ENCODE measurements at places on chromosomes 12 and 14.

- peak; percentile 25 for DNase-seq
These were observed 8.6 kb downstream of the WDR89 start for GRCh38 chr14:63632932-63633514.

- no peak for DNase-seq
These were observed 4.1 kb upstream of the NCOR2 start for GRCh38 chr12:124571556-124571955.

DNA sequence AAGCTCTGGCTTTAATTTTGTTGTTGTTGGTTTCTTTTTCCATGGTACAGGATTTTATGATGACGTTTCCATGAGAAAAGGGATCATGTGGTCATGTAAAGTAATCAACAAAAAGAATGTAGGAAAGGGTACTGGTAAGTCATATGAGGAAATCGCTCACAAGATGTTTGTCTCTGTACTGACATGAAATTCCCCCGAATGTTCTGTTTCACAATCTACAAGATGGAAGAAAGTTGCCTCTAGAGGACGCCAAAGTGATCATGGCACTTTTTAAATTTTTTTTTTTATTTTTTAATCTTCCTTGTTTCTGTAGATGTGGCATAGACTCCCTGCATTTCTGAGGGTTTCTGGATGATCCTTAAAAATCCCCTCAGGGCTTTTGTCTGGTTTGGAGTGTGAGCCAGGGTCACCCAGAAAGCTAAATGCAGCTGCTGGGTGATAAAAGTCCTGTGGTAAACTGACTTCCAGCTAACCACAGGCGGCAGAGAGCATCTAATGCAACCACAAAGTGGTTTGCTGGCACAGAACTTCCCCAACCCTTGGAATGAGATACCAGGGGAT lies 393.5 kb downstream of the CCDC91 start:
- DNase-seq, result peak; percentile 82

DNA sequence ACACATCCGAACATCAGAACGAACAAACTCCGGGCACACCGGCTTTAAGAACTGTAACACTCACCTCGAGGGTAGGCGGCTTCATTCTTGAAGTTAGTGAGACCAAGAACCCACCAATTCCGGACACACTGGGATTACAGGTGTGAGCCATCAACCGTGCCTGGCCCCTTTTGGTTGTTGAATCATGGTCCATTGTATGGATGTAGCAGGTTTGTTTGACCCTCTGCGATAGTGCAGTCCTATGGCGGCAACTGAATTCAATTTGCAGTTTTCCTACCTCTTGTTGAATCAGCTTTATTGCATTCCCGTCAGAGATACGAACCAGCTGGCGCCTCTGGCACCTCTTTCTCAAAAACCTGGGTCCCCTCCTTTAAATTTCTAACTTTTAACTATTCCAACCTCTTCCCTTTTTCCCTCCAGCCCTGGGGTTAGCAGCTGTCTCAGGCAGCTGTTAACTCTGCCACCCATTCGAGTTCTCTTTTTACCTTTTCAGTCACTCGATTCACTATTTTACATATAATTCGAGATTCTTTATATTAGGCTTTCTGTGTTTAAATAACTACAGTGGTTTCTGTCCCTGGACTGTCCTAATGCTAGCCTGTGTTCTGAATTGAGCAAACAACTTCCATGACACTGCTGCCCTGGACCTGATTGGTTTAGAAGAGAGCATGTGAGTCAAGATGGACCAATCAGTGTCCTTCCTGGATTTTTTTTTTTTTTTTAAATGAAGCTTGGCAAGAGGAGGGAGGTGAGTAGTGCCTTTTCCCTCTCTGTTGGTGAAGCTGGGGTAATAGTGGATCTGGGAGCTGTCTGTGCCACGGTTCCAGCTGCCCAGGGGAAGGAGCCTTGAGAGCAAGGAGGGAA lies 261.5 kb downstream of the PCNX1 start:
- no peak for DNase-seq

GRCh38 chr14:23054000-23054811 lies 3.1 kb downstream of the CDH24 start:
- no peak for DNase-seq

GRCh38 chr12:46675736-46676135 lies 150.1 kb downstream of the SLC38A4 start:
- peak; percentile 48 for DNase-seq

GRCh38 chr12:109606320-109607028 lies 32.9 kb downstream of the MVK start:
- no peak for DNase-seq

GRCh38 chr12:42421844-42422779 lies 96.1 kb downstream of the PPHLN1 start:
- DNase-seq, result peak; percentile 6

GRCh38 chr12:98893126-98893674 lies 248.1 kb downstream of the APAF1 start:
- DNase-seq, result no peak

GRCh38 chr12:130147875-130148596 lies 14.2 kb upstream of the FZD10 start:
- no peak for DNase-seq

DNA sequence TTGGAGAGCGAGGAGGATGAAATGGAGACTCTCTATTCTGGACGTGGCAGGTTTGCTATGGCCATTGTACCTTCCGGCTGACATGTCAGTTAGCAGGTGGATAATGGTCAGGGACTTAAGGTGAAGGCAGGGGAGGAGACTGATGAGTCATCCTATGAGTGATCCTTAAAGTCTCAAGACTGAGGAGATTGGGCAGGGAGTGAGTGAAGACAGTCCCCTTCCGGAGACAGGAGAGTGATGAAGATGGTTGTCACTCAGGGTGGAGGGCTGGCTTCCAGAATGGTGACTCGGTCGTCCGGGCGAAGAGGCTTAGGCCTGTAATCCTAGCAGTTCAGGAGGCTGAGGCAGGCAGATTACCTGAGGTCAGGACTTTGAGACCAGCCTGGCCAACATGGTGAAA lies 49.8 kb upstream of the CCDC63 start:
- no peak for DNase-seq

DNA sequence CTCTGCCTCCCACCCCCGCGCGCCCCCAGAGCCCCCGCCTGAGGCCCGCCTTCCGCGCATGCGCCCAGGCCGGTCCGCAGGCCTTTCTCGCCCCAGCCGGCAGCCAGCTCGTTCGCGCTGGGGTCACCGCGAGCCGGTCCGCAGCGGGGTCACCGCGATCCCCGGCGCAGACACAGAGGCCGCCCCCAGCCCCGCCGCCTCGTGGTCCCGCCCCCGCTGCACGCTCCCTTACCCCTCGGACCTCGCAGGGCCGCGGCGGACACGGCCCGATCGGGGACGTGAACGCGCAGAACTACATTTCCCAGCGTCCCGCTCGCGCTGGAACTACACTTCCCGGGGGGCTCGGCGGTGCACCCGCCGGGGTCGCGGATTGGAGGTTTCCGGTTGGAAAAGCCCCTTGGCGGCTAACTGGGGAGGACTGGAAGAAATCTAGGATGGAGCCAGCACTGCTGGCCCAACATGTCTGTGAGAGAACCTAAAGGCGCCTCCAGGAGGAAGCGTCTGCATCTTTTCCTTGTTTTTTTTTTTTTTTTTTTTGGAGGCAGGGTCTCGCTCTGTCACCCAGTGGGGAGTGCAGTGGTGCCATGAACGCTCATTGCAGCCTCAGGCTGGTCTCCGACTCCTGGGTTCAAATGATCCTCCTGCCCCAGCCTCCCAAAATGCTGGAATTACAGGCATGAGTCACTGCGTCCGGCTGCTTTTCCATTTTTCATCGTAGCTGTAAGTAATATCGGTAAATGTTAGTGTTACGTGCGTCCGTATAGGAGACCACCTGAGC lies at the start of gene ZNF605:
Gene ZNF605 (minus strand): TSS at position 296 of the 778 bp plus-strand sequence. CDS start 10,671 bp downstream, outside the sequence.
- DNase-seq, result peak; percentile 87

- DNase-seq, result peak; percentile 37
These were observed 427 bp upstream of the TMEM120B start for GRCh38 chr12:121712190-121712460.

GRCh38 chr12:16003460-16003859 lies 92.3 kb downstream of the DERA start:
- DNase-seq, result no peak

DNA sequence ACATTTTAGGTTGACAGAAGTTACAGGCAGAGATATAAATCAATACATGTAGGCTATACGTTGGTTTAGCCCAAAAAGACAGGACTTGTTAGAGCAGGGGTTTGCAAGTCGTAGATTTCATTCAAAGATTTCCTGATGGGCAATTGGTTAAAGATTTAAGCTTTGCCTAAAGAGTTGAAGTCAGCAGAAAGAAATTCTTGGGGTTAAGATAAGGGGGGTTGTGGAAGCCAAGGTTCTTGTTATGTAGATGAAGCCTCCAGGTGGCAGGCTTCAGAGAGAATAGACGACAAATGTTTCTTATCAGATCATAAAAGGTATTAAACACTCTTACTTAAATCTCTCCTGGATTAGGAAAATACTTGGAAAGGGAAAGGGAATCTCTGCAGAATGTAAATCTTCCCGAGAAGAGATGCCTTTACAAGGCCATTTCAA lies 510.8 kb downstream of the TMTC2 start:
- no peak for DNase-seq

DNA sequence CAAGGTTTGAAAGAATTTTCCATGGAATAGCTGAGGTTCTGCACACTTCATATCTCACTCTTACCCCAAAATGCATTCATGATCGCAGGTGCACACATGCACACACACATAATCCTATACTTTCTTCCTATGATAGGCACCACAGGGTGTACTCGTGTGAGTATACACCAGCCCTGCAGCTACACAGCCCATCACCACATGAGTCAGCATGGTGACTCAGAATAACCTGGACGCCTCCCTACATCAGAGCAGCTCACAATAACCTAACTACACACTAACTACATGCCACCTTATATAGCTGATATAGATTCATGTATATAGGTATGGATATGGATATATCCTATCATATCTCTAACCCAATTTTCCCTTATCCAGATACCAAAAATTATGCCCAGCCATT lies 850.2 kb upstream of the TMEM132C start:
- no peak for DNase-seq

DNA sequence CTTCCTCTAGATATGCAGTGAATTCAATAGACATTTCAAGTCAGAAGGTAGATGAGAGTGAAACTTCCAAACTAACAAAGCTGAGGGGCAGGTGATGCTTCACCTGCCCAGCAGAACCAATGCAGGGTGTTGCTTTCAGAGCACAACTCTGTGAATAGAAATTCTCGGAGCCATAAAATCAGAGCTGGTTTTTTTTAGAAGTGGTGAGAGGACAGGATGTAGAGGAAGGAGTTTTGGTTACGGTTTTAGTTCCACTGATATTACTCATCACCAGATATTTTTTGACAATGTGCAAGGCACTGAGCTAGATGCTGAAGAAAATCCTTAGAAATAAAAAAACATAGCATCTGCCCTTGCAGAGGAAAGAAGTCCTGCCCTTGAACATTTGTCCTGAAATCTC lies 62.2 kb downstream of the BMP4 start:
- DNase-seq, result peak; percentile 71

DNA sequence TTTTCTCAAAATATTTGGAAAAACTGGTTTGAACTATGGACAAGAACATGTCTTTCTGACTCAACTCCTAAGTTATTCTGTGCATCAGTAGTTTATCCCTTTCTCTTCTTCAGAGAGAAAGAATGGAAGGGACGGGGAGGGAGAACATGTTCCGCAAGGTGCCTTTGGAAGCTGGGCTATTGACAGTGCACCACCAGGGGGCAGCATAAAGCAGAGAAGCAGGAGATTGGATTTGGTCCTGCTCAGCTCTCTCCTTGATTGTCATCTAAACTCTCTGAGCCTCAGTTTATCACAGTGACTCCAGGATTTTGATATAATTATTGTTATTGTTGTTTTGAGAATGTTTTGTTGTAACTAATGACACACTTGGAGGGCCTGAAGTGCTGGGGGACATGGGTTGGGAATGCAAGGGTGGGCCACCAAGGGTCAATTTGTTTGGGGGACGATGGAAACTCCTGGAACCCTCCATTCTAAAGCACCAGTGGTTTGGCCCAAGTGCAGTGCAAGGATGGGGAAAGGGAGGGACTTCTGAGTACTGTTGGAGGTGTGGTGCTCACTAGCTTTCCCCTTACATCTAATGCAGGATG lies 45.3 kb upstream of the ANO6 start:
- DNase-seq, result peak; percentile 75

DNA sequence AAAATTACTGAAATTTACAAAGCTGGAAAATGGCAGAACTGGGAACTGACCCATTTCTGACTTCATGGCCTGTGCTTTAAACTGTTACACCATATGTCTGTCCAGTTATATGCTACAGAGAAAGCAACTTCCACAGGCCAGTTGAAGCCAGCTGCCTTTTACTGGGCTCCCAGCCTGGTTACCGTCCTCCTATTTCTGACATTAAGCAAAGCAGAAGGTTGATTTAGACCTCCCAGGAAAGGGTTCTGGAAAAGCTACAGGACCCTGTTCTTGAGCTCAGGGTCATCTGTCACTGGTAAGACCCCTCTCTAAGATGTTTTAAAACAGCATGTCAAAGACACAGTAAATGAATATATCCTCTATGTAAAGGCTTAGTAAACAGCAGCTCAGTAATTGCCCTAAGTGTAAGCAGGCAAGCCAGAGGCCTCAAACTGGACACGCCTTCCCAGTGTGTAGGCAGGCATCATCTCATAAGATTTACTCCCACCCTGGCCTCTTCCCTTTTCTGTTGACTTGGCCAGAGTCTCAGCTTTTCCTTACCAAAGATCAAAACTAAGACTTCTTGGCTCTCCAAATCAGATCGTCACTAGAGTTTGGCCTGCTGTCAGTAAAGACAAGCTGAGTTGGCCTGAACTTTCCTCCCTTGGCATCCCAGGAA lies 55.4 kb upstream of the RNU6-8 start:
- DNase-seq, result peak; percentile 16

DNA sequence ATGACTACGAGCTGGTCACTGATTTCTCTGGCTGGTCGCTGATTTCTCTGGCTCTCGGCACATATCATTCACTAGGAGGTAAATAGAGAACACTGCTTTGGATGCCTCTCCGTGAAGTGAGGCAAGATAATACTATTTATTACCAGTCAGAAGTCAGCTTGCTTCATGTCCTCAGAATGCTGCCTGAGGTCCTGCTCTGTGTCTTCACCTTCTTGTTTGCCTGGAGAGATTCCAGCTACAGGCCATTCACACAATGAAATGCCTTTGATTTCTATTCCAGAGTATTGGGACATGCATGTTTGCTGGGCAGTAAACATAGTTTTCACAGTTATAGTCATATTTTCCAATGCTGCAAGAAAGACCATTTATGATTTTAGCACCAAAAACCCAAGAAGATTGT lies 106.7 kb downstream of the AEBP2 start:
- peak; percentile 83 for DNase-seq

GRCh38 chr12:98352218-98352811 lies 163.1 kb upstream of the TMPO start:
- peak; percentile 70 for DNase-seq
